Lung (tissue), 17 donors: ENCODE measurements at places on chromosomes 6 and 20.

DNA sequence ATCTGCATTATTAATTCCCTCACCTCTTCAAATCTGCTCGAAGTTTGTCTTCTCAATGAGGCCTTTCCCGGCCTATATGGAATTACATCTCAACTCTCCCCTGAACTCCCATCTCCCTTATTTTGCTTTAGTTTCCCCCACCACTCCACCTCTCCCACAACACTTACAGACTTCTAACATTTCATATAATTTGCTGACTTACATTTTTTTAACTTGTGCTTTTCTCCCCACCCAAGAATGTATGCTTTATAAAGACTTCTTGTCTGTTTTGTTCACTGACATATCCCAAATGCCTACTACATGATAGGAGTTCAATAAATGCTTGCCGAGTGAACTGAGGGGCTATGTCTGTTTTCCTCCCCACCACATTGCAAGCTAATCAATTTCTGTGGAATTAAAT is 3.9 kb upstream of the MARCKS start:
- DNase-seq: no peak

DNA sequence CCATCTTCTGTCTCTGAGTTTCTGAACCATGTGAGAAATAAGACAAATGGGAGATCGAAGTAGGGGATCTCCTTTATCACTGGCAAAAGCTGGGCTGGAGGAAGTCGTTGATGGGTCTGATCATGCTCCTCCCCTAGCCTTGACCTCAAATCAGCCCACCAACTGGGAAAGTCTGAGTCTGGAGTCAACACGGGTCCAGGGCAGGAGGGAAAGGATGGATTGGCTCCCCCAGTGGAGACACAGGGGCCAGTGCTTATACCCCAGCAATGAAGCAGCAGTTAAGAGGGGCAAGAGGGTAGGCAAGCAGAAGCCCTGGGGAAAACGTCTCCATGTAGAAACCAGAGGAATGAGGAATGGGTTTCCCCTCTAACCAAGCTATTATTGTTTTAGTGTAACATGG is 152.6 kb downstream of the TBC1D7 start:
- no peak for DNase-seq

DNA sequence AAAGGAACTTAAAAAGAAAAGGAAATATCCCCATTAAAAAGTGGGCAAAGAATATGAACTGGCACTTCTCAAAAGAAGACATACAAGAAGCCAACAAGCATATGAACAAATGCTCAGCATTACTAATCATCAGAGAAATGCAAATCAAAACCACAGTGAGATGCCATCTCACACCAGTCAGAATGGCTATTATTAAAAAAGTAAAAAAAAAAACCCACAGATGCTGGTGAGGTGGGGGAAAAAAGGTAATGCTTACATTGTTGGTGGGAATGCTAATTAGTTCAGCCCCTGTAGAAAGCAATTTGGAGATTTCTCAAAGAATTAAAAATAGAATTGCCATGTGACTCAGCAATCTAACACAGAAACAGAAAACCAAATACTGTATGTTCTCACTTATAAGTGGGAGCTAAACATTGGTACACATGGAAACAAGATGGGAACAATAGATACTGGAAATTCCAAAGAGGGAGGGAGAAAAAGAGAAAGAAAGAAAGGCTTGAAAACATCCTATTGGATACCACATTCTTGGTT is 437.1 kb downstream of the GRIK2 start:
- DNase-seq: no peak

- peak; percentile 12 for DNase-seq
Measured at GRCh38 chr6:107292715-107293271, 166.6 kb downstream of the PDSS2 start.

- no peak for DNase-seq
Measured at GRCh38 chr6:159989492-159990480, 20.9 kb downstream of the IGF2R start.

GRCh38 chr6:62035952-62036351 is 250.1 kb downstream of the KHDRBS2 start:
- DNase-seq: no peak

GRCh38 chr6:106199998-106200397 is 113.9 kb downstream of the PRDM1 start:
- no peak for DNase-seq

- no peak for DNase-seq
Measured at GRCh38 chr6:18496462-18496861, 109.3 kb downstream of the RNF144B start.

- DNase-seq: peak; percentile 77
Measured at GRCh38 chr20:53141201-53142050, 169.3 kb downstream of the TSHZ2 start.

GRCh38 chr6:28764014-28764723 is 159.6 kb downstream of the TRIM27 start:
- no peak for DNase-seq

GRCh38 chr6:7725412-7725811 is 487 bp upstream of the BMP6 start:
- no peak for DNase-seq

DNA sequence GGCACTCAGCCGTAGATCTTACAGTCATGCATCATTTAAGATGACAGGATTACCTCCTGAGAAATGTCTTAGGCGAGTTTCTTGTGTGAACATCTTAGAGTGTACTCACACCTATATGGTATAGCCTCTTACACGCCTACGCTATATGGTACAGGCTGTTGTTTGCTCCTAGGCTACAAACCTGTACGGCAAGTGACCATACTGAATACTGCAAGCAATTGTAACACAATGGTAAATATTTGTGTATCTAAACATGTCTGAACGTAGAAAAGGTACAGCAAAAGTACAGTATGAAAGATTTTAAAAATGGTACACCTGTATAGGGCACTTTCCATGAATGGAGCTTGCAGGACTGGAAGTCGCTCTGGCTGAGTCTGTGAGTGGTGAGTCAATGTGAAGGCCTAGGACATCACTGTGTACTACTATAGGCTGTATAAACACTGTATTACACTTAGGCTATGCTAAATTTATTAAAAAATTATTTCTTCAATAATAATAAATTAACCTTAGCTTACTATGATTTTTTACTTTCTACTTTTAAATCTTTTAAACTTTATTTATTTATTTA is 541 bp upstream of the IL20RA start:
- no peak for DNase-seq

DNA sequence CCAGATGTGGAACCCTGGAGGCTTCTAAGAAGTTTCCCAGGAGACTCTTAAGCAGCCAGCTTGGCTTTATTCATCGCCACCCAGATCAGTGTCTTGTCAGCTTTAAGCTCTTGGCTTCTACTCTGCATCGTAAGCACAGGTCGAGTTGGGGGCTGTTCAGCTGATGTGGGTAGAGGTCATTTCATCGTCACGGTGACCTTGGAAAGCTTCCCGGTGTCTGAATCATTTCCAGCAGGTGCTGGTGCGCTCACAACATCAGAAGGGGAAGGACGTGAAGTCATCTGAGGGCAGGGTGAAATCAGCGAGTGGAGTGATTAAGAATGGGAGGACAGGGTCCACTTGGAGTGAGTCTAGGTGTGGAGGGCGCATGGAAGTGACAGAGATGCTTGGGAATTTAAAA is 112.6 kb downstream of the SASH1 start:
- DNase-seq: no peak

DNA sequence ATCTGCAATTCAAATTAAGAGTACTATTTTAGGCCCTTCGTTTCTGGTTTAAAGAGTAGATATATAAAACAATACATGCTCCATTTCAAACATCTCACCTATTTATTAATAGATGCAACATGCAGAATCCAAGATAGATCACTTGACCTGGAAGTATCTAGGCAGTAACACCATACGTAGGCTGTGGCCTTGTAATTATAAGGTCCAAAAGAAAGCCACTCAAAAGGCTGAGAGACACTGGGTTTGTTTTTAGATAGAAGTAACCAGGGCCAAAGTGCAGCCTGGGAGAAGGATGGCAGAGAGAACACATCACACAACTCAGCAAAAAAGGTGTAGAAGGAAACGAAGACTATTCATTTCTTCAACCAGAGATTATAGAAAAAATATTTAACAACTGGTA is 8.4 kb upstream of the GFOD1 start:
- no peak for DNase-seq

DNA sequence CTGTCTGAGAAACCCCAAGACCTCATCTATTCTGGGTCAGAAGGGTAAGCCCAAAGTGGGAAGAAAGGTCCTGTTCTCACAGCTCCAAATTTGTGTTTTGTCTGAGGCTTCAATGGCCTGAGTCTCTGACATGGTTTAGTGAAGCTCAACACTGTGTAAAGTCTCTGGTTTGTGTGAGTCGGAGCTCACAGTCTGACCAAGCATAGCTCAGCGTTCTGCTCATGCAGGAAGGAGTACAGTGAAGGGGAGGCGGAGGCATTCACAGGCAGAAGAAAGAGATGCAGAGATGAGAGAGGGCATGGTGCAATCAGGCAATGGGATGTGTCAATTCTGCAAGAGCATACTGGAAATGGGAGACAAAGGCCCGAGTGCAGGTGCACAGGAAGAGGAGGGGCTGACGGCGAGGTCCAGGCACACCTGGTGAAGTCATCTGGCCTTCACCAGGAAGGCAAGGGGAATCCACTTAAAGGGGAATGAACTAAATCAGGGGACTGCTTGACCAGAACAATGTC is 463.0 kb upstream of the AGPAT4 start:
- DNase-seq: no peak

DNA sequence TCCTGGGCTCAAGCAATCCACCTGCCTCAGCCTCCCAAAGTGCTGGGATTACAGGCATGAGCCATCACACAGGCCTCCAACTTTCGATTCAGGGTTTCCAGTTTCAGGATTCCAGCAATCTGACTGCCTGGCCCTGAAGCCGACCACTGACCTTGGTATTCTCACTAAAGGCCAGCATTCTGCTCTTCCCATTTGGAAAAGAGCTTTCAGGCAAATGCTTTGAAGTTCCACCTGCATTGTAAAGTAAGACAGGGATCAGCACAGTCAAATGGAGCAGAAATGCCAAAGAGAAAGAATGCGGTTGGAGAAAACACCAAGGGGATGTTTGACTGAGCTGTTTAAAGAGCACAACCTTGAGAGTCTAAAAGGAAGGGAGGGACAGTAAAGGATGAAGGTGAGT is 117.0 kb upstream of the CEP85L start:
- DNase-seq: no peak

DNA sequence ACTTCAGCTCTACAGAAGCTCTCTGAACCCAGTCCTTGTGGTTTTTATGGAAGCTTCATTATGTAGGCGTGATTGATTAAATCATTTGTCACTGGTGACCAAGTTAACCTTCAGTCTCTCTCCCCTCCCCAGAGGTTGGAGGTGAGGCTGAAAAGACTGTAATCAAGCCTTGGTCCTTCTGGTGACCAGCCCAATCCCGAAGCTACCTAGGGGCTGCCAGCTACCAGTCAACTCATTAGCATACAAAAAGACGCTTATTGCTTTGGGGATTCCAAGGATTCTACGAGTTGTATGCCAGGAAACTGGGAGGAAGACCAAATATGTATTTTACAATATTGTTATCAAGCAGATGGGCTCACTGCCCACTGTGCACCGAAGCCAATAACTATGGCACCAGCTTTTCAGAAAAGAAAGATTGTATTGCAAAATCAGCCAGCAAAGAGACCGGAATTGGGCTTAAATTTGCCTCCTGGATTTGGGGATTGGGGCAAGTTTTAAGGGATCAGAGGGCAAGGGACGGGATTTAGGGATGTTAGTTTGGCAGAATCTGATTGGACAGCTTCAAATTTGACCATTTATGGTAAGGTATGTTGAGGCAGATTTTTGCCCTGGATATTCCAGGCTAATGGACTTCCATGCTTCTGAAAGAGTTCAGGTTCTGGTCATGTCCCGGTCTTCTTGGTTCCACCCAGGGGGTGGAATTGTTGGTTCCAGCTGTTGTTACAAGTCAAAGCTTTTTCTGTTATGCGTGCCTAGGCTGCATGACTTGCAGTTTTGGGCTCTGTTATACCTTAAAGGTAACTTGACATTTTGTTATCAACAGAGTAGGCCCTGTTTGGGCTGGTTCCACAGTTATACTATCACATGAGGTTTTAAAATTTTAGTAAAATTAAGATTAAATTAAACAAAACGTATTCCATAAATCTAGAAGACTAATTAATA is 167.4 kb downstream of the COL9A1 start:
- no peak for DNase-seq

- no peak for DNase-seq
Measured at GRCh38 chr20:48619126-48620101, 208.4 kb downstream of the PREX1 start.

DNA sequence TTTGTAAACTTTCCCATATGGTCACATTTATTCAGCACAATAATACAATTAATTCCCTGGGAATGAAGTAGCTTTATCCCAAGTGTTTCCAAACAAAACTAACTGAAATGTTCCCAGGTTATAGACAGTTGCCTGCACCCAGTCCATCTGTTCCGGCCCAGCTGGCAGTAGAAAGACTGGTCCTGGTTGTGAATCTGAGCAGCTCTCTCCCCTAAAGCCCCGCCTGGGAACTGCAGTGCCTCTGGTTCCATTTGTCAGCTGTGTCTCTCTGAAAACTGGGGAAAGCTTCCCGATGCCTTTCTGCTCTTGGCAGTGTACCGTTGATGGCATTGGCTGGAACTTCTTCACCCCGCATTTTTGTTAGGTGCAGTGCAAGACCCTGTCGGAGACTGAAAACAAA is 8.7 kb downstream of the MTHFD1L start:
- DNase-seq: peak; percentile 19

- no peak for DNase-seq
Measured at GRCh38 chr20:64011366-64011779, 24.6 kb upstream of the C20orf204 start.

GRCh38 chr20:4465212-4465611 is 256.5 kb upstream of the PRND start:
- DNase-seq: no peak

GRCh38 chr6:30964075-30964474 is 19.4 kb upstream of the MUC21 start:
- no peak for DNase-seq

GRCh38 chr6:28490205-28490890 is 25.2 kb downstream of the GPX6 start:
- DNase-seq: peak; percentile 81

- DNase-seq: no peak
Measured at GRCh38 chr20:48816282-48817205, 11.3 kb downstream of the PREX1 start.

DNA sequence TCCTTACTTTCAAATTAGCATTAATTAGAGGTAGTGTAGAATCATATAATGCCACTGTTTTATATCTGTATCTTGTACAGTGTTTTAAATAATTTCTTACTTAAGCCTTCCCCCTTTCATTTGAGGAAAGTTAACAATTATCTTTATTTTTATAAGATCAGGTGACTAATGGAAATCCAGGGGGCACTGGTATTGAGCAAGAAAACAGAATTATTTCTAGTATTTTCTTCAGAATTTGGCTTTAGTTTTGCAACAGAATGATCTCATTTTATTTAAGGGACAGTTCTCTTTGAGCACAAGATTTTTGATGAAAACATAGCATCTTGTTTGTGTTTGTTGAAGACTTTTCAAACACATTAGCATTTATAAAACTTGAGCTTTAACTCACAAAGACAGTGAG is 55.9 kb downstream of the RNF217 start:
- no peak for DNase-seq

DNA sequence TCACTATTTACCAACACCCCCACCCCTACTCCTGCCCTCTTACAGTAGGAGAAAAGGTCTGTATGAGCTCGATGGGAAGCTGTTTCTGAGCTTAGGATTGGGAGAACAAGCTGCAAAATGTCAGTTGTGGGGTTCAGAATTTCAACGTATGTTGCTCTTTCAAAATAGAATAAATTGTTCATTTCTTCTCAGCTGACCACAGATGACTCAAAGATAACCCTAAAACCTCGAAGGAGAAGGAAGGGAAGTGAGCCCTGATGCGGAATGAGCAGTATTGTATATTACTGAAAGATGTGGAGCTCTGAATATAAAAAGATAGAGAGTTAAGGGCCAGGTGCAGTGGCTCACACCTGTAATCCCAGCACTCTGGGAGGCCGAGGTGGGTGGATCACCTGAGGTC is 35.9 kb upstream of the MYLIP start:
- DNase-seq: no peak
